A549 treated with dexamethasone at 1 μM for 4 hours (cell line): ENCODE measurements at places on chromosomes 4 and X. TPM values are rescaled to one million over a fixed set of nuclear protein-coding genes. Genes with fewer than 3 reads are reported as not detected.

BEND2 gene
- total RNA-seq: not detected in 5 replicates

C4orf50 gene
- not detected in 5 replicates for total RNA-seq

MAGEA4 gene
- total RNA-seq: not detected in 5 replicates

MAGEC1 gene
- total RNA-seq: 0.03 to 0.05 TPM (median 0.04 TPM) in 4 of 5 replicates, not detected in the other

CCDC158 gene
- total RNA-seq: 0.02 TPM in 1 of 5 replicates, not detected in the others

GABRE gene
- 7.8 to 16.7 TPM (median 15.6 TPM) in 5 replicates for total RNA-seq

TMEM150C gene
- total RNA-seq: 0.59 to 1.2 TPM (median 0.94 TPM) in 5 replicates

SMARCA5 gene
- total RNA-seq: 19.6 to 25.3 TPM (median 24.0 TPM) in 5 replicates
